ENCODE measurements at places on chromosomes 6 and 20. TPM values are rescaled to one million over a fixed set of nuclear protein-coding genes. Genes with fewer than 3 reads are reported as not detected.

DNA sequence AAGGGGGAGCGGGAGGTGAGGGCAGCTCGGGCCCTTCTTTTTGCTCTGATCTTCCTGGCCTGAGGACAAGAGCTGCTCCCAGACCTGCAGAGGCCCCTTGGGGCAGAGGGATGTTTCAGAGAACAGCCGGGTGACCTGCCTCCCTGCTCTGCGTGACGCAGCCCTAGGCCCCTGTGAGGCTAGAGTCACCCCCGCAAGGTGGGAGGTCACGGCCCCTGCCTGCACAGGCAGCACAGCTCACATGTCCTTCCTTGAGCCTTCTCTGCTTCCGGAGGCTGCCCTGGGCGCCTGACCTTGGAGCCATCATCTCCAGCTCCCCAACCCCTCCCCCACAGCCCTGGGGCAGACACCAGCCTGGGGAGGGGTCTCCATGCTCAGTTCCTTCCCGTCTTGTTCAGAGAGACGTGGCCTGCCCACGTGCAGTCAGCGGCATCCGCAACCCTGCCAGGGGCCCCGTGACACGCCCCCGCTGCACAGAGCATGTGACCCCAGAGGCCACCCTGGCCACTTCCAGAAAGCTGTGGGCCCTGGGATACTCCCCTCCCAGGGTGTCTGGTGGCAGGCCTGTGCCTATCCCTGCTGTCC is at the start of gene BIRC7:
Gene BIRC7, plus strand, starts transcription at position 507 of the 585 bp plus-strand sequence. CDS start 192 bp downstream, outside the sequence.
- H3K36me3 ChIP-seq: no peaks in the 10 kb centered on the region
- H3K27ac ChIP-seq: no peak within 1 kb of the TSS
- H3K27me3 ChIP-seq: no peaks in the 10 kb centered on the region

DNA sequence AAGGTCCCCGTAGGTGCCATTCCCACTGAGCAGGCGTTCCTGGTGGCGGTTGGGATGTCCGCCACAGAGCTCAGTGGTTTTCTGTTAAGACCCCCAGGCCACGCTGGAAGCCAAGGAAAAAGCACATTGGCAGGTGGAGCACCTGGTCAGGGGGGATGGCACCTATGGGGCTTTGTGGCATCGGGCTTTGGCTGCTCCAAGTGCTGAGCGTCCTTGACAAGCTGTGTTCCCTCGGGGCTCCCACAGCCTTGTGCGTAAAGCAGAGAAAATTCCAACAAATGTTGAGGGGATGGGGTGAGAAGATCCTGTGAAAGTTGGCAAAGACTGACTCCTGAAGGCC is 135.4 kb downstream of the JPH2 start:
- no peak for DNase-seq
- H3K4me1 ChIP-seq: no peaks in the 10 kb centered on the region
- H3K27ac ChIP-seq: no peak overlapping the region
- no peaks in the 10 kb centered on the region for H3K36me3 ChIP-seq
- no peaks in the 10 kb centered on the region for H3K27me3 ChIP-seq

DNA sequence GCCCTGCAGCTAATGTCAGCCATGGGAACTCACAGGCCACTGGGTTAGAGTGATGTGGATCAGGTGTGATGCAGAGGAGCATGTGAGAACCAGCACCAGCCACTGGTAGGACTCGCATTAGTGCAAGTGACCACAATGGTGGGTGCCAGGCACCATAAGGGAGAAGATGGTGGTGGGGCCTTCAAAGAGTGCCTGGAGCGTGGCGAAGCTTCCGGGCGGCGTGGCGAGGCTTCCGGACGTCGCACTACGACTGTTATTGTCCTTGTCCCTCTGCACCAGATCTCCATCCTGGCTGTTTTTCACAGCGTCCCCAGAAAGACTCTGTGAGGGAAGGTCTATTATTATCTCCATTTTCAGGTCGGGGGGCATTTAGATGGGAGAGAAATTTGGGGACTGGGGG is 43.9 kb downstream of the C20orf203 start:
- H3K4me1 ChIP-seq: no peaks in the 10 kb centered on the region
- H3K27ac ChIP-seq: no peak overlapping the region
- H3K4me3 ChIP-seq: no peak overlapping the region

- H3K27ac ChIP-seq: no peak overlapping the region
- H3K27me3 ChIP-seq: no peaks in the 10 kb centered on the region
- DNase-seq: no peak
- H3K4me1 ChIP-seq: no peaks in the 10 kb centered on the region
- no peaks in the 10 kb centered on the region for H3K36me3 ChIP-seq
- no peak overlapping the region for H3K4me3 ChIP-seq
These were observed 261.2 kb downstream of the PTPRK start for GRCh38 chr6:128259029-128259724.

GRCh38 chr20:10042086-10042485 is 7.3 kb downstream of the ANKEF1 start:
- H3K36me3 ChIP-seq: no peaks in the 10 kb centered on the region
- H3K27me3 ChIP-seq: no peaks in the 10 kb centered on the region
- no peak for DNase-seq
- no peak overlapping the region for H3K27ac ChIP-seq

- no peak overlapping the region for H3K27ac ChIP-seq
- DNase-seq: no peak
- H3K36me3 ChIP-seq: no peaks in the 10 kb centered on the region
- H3K4me1 ChIP-seq: no peaks in the 10 kb centered on the region
- H3K27me3 ChIP-seq: no peaks in the 10 kb centered on the region
These were observed 33.5 kb upstream of the LGSN start for GRCh38 chr6:63353286-63353630.

GRCh38 chr6:129686941-129687627 is 22.9 kb downstream of the ARHGAP18 start:
- H3K27ac ChIP-seq: no peak overlapping the region
- no peak for DNase-seq
- no peaks in the 10 kb centered on the region for H3K36me3 ChIP-seq
- H3K4me1 ChIP-seq: peaks cover 15% of the 10 kb centered on the region
- no peak overlapping the region for H3K4me3 ChIP-seq
- no peaks in the 10 kb centered on the region for H3K27me3 ChIP-seq

GRCh38 chr20:15411781-15412180 is 1074.4 kb upstream of the FLRT3 start:
- H3K4me3 ChIP-seq: no peak overlapping the region
- no peak for DNase-seq
- peaks cover 2% of the 10 kb centered on the region for H3K4me1 ChIP-seq
- no peak overlapping the region for H3K27ac ChIP-seq

DNA sequence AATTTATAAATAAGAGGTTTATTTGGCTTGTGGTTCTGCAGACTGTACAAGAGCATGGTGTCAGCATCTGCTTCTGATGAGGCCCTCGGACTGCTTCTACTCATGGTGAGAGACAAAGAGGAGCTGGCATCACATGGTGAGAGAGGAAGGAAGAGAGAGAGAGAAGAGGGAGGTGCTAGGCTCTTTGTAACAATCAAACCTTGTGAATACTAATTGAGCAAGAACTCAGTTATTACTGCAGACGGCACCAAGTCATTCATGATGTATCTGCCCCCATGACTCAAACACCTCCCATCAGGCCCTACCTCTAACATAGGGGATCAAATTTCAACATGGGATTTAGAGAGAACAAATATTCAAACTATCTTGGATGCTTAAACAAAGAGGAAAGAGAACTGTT is 6.3 kb upstream of the SIRPG start:
- H3K36me3 ChIP-seq: no peaks in the 10 kb centered on the region
- no peak overlapping the region for H3K4me3 ChIP-seq
- H3K4me1 ChIP-seq: no peaks in the 10 kb centered on the region

DNA sequence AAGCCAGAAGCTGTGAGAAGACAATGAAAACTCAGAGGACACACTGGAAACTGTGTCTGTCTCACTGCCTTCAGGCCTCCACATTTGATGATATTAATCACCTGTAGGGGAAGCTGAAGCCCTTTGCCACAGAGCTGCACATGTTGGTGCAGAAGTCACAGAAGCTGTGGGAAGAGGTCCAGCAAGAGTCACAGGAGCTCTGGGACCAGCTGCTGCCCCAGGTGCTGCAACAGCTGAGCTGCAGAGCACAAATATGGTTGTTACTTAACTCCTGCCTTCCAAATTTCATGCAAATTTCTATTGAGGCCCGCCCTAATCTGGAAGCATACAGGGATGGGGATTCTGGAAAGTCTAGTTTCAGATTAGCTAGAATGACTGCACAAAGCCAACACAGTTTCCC is 169.3 kb downstream of the OGFRL1 start:
- no peaks in the 10 kb centered on the region for H3K27me3 ChIP-seq
- H3K36me3 ChIP-seq: no peaks in the 10 kb centered on the region
- no peak overlapping the region for H3K4me3 ChIP-seq
- no peak overlapping the region for H3K27ac ChIP-seq

DNA sequence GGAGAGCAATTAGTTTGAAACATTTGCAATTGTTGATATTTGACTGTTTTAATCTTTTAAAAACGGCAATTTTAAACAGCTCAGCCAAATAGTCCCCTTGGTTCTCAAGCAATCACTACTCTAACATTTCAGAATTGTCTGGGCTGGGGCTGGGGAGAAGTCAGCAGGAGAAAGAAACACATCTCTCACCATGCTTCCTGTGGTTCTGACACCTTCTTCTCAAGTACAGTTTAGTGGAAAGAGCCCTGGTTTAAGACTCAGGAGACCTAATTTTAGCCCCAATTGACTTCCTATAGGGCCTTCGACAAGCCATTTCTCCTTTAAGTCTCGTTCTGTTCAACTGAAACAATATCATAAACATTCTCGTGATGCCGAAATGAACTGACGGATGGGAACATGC is 168.4 kb upstream of the CDYL start:
- no peak overlapping the region for H3K27ac ChIP-seq
- no peak overlapping the region for H3K4me3 ChIP-seq
- no peaks in the 10 kb centered on the region for H3K27me3 ChIP-seq

DNA sequence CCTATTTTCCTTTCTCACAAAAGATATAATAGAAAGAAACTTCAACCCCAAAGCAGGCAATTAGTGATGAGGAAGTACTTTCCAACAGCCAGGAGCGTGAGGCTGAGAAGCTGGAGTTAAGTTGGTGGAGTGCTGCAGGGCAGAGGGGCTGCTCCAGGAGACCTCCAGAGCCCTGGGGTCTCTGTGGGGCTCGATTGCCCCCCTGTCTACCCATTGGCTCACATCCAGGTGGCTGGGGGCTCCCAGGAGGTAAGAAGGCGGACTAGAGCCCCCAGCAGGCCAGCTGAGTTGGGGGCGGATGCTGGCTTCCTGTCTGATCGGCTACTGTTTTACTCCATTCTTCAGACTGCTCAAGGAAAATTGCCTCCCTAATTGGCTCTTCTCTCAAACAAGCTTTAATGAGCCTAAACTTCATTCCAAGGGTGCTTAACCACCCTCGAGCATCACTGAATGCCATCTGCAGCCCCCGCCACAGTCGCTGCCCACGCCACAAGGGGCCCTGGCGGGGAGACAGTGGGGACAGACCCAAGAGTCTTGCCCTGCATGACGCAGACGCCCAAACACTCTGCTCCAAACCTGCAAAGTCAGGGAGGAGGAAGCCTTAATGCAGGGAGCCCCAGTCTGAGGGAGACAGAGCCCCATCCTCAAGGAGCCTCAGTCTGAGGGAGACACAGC is 78.6 kb downstream of the MDGA1 start:
- H3K4me3 ChIP-seq: no peak overlapping the region
- H3K36me3 ChIP-seq: no peaks in the 10 kb centered on the region
- DNase-seq: no peak
- H3K27me3 ChIP-seq: peaks cover 9% of the 10 kb centered on the region

GRCh38 chr6:138307352-138307751 is 70.4 kb upstream of the SMIM28 start:
- no peaks in the 10 kb centered on the region for H3K4me1 ChIP-seq
- no peak overlapping the region for H3K4me3 ChIP-seq
- no peaks in the 10 kb centered on the region for H3K36me3 ChIP-seq
- no peaks in the 10 kb centered on the region for H3K27me3 ChIP-seq
- peak; percentile 13 for DNase-seq

DNA sequence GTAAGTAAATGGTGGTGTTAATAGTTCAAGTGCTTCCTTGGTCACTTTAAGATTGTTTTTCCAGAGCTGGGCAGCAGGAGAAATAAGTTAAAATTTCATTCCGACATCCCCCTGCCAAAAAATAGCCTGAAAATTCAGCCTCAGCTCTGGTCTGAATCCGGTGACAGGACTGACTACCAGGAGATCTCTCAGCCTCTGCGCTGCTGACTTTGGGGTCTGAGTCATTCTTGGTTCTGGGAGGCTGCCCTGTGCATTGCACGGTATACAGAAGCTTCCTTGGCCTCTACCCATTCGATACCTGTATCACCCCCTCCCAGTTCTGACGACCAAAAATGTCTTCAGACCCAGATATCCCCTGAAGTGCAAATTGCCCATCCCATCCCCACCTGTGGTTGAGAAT is 36.3 kb upstream of the TFAP2C start:
- H3K27ac ChIP-seq: no peak overlapping the region
- H3K27me3 ChIP-seq: no peaks in the 10 kb centered on the region
- no peak overlapping the region for H3K4me3 ChIP-seq
- no peak for DNase-seq

GRCh38 chr6:41682497-41683272 is 44.4 kb downstream of the MDFI start:
- H3K27ac ChIP-seq: peak overlapping the region; percentile 62
- no peak for DNase-seq
- H3K36me3 ChIP-seq: no peaks in the 10 kb centered on the region
- no peaks in the 10 kb centered on the region for H3K4me1 ChIP-seq
- H3K27me3 ChIP-seq: no peaks in the 10 kb centered on the region
- no peak overlapping the region for H3K4me3 ChIP-seq

DNA sequence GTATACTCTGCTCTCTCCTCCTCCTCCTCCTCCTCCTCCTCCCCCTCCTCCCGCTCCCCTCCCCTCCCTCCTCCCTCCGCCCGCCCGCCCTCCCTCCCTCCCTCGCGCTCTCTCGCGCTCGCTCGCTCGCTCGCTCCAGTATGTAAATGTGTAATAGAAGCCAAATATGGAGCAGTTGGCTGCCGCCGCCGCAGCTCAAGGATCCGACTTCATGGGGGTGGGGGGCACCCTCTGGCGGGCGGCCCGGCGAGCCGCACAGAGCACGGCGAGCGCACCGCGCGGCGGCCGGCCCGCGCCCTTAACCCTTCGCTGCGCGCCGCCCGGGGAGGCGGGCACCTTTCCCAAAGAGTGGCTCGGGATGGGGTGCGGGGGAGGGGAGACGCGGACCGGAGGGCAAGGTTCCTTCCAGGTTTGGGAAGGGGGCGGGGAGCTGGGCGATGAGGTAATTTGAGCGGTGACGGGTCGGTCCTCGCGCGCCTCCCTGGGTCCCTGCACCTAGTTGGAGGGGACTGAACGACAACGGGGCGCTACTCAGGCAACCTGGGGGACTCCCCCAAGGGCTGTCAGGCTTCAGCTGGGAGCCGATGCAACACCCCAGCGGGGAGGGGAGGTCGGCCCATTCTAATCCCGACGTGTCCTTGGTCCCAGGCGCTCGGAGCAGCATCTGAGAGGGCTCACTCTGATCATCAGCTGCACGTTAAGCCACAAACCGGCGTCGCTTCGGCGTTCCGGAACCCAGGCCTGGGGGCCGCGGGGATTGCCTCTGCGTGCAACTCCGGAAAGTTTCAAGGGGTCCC is 409 bp upstream of the ATXN1 start:
- H3K36me3 ChIP-seq: no peaks in the 10 kb centered on the region
- peak overlapping the region; percentile 100 for H3K27ac ChIP-seq
- no peaks in the 10 kb centered on the region for H3K27me3 ChIP-seq
- H3K4me1 ChIP-seq: peaks cover 12% of the 10 kb centered on the region

Gene NTSR1
- total RNA-seq: 1.1 TPM

Gene PPP1R3G
- 1.5 TPM for total RNA-seq

Gene SLC13A3
- 2.1 TPM for total RNA-seq
